ENCODE measurements at places on chromosomes 12 and 14.

GRCh38 chr14:76304536-76305267 lies 71.2 kb upstream of the ESRRB start:
- peak; percentile 30 for DNase-seq

- DNase-seq, result no peak
These were observed 39.8 kb downstream of the ITPK1 start for GRCh38 chr14:93075891-93076290.

- no peak for DNase-seq
These were observed 153.9 kb downstream of the CHST11 start for GRCh38 chr12:104610513-104611235.

DNA sequence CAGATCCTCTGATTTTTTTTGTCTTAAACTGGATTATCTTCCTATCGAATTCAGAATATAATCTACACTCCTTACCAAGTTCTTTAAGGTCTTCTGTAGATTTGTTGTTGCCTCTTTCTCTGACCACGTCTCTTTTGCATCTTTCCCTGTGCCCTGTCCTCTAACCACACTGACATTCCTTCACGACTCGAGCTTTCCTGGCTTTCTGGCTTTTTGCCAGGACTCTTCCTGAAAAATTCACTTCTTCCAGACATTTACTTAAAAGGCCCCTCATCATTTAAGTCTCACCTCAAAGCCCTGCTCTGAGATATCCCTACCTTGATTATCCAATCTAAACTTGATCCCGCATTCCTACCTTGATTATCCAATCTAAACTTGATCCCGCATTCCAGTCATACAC lies 422.3 kb upstream of the DCN start:
- DNase-seq, result no peak

DNA sequence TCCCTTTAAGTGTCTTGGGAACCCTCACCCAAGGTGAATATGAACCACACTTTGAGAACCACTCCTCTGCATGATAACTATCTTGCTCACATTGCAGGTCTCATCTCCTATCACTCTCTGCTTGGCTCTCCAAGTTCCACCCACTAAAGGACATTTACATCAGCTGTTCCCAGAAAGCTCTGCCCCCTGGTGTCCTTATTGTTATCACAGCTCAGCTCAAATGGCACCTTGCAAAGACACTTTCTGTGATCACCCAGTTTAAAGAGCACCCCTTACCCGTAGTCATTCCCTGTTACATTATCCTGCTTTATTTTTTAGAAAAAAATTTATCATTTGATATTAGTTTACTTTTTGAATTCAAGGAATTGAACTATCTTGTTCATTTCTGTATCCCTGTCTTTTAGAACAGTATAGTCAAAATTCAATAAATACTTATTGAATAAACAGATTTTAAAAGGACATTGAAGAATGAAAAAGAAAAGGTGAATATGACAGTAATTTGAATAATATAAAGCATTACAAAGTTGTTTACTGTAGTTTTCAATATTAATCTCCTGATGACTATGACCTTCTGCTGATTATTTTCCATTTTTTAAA lies 20.5 kb upstream of the GUCY2C start:
- no peak for DNase-seq

DNA sequence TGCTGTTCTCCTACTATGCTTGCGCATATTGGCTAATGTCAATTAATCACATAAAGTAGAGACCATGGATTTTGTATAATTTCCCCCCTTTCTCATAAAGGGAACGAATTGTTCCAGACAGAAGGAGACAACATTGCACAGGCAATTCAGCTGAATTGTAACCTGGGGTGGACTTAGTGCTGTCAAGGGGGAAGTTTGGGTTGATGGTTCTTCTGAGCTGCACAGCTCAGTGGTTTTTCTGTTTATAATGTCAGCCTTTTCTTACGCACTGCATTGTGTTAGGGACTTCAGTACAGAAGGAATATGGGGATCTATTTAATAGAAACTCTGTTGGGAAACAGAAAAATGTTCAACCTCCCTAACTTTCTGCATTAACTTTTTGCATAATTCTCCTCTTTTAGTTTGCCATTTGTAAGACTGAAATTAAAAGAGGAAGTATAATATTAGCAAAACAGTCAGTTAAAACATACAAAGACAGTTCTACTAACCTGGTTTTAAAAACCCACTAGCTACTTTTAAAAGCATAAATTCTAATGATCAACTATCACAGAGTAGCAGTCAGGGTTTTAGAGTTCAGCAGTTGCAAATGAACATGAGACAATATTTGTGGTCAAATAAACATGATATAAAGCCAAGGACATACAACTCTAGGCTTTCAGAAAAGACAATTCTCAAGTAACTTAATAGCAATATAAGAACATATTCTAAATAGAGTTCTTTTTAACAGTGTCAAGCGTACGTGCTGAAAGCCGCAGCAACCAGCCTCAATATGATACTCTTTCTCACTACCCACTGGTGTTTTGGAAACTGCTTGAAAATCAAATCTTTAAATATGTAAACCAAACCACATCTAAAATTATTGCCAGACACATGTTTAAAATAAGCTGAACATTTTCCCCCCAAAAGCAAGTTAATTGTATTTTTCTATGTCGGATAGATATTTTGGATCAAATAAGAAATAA lies 393.0 kb downstream of the FSCB start:
- no peak for DNase-seq

- no peak for DNase-seq
These were observed at the start of gene CRIP2 for GRCh38 chr14:105474483-105475268. Gene CRIP2, plus strand, starts transcription at chr14:105474821. Its CDS starts 42 bp downstream, at chr14:105474863.
